ENCODE measurements at places on chromosomes 2 and 18. TPM values are rescaled to one million over a fixed set of nuclear protein-coding genes. Genes with fewer than 3 reads are reported as not detected.

GRCh38 chr2:44932079-44932478 lies 9.4 kb upstream of the SIX3 start:
- no peak overlapping the region for H3K4me3 ChIP-seq
- no peak for DNase-seq
- H3K27me3 ChIP-seq = peaks cover 100% of the 10 kb centered on the region
- no peaks in the 10 kb centered on the region for H3K36me3 ChIP-seq
- H3K27ac ChIP-seq = no peak overlapping the region

- H3K4me3 ChIP-seq = no peak overlapping the region
- H3K36me3 ChIP-seq = no peaks in the 10 kb centered on the region
- no peak overlapping the region for H3K27ac ChIP-seq
- H3K27me3 ChIP-seq = no peaks in the 10 kb centered on the region
These were observed 31.0 kb upstream of the MGAT4A start for GRCh38 chr2:98761909-98762308.

- no peak overlapping the region for H3K27ac ChIP-seq
- H3K4me1 ChIP-seq = no peaks in the 10 kb centered on the region
- DNase-seq = no peak
- no peaks in the 10 kb centered on the region for H3K27me3 ChIP-seq
- no peaks in the 10 kb centered on the region for H3K36me3 ChIP-seq
These were observed 18.9 kb downstream of the KCNG3 start for GRCh38 chr2:42474765-42475454.

DNA sequence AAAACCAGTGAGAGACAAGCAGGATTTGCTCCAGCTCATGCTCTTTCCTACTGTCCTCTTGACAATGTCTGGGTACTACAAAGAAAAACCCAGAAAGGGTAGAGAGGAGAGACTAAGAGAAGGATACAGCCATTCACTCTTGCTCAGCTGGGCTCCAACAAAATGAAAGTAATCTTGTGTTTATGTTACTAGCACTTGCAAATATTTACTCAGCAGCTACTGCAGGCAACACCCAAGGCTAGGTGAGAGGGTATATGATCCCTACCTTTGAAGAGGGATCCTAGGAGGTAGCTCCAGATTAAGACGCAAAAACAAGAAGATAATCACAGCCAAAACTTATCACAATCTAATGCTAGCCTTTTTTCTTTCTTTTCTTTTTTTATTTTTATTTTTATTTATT lies 329.6 kb upstream of the ACVR2A start:
- no peaks in the 10 kb centered on the region for H3K27me3 ChIP-seq
- H3K4me3 ChIP-seq = no peak overlapping the region
- H3K36me3 ChIP-seq = no peaks in the 10 kb centered on the region

GRCh38 chr2:204693262-204693661 lies 148.0 kb downstream of the PARD3B start:
- H3K4me1 ChIP-seq = no peaks in the 10 kb centered on the region
- DNase-seq = no peak
- no peaks in the 10 kb centered on the region for H3K36me3 ChIP-seq
- no peaks in the 10 kb centered on the region for H3K27me3 ChIP-seq

DNA sequence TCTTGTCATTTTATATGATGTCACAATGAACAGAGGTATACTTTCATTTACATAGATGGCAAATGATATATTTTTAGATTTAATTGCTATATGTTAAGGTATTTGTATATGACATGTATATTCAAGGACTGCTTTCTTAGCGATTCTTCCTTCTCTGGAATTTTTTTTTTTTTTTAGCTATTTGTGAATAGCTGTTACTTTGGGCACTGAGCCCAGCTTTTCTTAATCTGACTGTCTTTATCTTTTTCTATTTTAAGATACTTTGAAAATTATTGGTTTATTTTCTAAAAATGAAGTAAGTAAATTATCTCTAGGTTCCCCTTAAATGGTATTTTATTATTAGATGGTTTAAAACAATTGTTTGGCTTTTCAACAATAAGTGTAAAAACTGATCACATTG lies 4.0 kb upstream of the GLS start:
- H3K4me1 ChIP-seq = no peaks in the 10 kb centered on the region
- no peaks in the 10 kb centered on the region for H3K36me3 ChIP-seq
- H3K4me3 ChIP-seq = no peak overlapping the region
- no peak for DNase-seq

DNA sequence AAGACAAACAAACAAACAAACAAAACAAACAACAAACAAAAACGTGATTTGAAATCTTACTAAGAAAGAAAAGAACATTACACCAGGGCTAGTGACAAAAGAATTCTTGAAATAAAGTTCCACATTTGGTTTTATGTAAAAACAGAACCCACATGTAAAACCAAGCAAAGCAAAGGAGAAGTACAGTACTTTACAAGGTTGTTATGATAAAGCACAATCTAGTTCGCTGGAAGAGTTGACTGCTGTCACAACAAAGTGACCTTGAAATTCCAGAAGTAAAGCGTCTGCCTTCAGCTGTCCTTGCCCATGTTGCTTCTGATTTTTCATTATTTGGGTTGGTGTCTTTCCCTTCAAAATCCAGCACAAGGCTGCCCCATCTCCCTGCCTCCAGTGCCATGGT lies 94.8 kb upstream of the CYRIA start:
- H3K27me3 ChIP-seq = peaks cover under 1% of the 10 kb centered on the region
- H3K36me3 ChIP-seq = no peaks in the 10 kb centered on the region
- no peak overlapping the region for H3K4me3 ChIP-seq
- no peak overlapping the region for H3K27ac ChIP-seq

DNA sequence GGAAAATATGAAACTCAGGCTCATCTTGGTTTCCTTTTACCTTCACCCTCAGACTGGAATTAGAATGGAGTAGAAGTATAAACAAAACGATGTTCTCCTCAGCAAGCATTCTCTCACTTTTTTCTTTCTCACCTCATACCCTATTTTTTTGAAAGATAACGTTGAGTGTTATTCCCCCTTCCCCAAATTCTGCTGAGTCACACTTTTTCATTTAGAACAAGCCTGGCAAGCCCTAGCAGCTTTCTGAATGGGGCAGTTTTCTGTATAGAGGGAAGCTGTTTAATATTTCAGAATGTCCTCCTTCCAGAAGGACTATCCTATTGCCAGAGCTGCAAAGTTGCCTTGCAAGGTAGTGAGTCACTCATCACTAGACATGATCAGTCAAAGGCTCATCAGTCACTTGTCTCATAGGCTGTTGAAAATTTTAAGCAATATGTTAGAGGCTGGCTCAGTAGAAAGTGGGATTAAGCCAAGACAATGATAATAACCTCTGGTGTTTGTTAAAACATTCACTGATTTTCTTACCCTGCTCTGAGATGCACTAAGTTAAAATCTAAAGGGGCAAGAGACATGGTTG lies 416.1 kb downstream of the RNF144A start:
- H3K36me3 ChIP-seq = no peaks in the 10 kb centered on the region
- no peak for DNase-seq
- H3K27ac ChIP-seq = no peak overlapping the region
- H3K4me3 ChIP-seq = no peak overlapping the region
- H3K4me1 ChIP-seq = no peaks in the 10 kb centered on the region

The FAM237A gene
- not detected for polyA plus RNA-seq

The ALPP gene
- polyA plus RNA-seq = not detected

The CASP10 gene
- not detected for polyA plus RNA-seq

The RGPD4 gene
- not detected for polyA plus RNA-seq

The CPLX4 gene
- polyA plus RNA-seq = not detected

Measured in cardiac muscle cell (in vitro differentiated cells and primary cell).